ENCODE measurements at places on chromosomes 5 and 9.

GRCh38 chr5:172374783-172375182 is 79.5 kb downstream of the SH3PXD2B start:
- DNase-seq: no peak

DNA sequence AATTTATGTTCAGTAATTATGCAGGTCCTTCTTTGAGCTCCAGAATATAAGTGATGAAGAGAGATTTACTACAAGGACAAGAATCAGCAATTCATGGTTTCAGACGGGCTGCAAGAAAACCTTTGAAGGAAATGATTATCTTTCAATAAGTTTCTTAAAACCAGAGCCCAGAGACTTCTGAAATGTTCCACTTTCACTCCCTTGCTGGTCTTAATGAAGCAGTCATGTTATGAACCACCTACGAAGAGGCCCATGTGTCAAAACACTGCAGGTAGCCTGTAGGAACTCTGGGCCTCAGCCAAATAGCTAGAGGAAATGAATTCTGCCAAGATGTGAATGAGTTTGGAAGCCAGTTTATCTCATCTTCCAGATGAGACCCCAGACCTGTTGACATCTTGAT is 505.9 kb upstream of the MEF2C start:
- DNase-seq: no peak

DNA sequence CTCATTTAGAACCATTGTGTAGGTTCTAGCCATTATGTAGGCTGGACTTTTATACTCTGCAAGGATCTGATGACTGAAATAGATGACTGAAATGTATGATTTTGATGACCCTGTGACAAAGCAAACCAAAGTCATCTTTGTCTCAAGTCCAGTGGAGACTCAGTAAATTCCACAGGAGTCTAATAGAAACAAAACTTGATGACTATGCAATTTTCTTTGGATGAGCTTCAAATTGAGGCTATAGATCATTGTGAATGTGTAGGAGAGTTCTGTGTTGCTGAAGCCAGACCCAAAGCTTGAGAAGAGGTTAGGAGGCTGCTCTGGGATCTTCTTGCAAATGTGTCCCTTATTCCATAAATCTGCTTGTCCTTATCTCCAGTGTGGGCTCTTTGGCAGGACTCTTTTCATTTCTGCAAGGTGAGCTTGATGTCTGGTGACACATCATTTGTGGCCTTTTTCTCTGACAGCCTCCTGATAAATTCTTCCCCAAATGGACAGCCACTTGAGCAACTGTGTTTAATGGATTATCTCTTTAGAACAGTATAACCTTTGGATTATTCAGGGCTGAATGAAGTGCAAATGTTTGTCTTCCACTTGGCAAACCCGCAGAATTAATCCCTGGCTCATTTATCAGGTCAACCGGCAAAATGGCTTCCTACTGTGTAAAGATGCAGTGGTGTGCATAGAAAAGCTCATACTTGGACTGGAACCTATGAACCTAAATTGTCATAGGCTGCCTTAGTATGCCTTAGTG is 235.1 kb upstream of the ANKH start:
- DNase-seq: no peak

DNA sequence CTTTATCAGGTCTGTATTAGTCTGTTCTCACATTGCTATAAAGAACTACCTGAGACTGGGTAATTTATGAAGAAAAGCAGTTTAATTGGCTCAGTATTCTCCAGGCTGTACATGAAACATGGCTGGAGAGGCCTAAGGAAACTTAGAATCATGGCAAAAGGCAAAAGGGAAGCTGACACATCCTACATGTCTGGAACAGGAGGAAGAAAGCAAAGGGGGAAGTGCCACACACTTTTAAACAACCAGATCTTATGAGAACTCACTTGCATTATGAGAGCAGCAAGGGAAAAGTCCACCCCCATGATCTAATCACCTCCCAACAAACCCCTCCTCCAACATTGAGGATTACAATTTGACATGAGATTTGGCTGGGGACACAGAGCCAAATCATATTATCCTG is 132.1 kb downstream of the PCSK1 start:
- no peak for DNase-seq

GRCh38 chr5:96344678-96345577 is 88.1 kb downstream of the PCSK1 start:
- DNase-seq: no peak

- no peak for DNase-seq
These were observed 5.3 kb downstream of the NINJ1 start for GRCh38 chr9:93128715-93129224.

- no peak for DNase-seq
These were observed 57.5 kb downstream of the ZNF510 start for GRCh38 chr9:96720435-96720834.

- no peak for DNase-seq
These were observed 51.3 kb downstream of the SLC22A5 start for GRCh38 chr5:132420706-132421272.

DNA sequence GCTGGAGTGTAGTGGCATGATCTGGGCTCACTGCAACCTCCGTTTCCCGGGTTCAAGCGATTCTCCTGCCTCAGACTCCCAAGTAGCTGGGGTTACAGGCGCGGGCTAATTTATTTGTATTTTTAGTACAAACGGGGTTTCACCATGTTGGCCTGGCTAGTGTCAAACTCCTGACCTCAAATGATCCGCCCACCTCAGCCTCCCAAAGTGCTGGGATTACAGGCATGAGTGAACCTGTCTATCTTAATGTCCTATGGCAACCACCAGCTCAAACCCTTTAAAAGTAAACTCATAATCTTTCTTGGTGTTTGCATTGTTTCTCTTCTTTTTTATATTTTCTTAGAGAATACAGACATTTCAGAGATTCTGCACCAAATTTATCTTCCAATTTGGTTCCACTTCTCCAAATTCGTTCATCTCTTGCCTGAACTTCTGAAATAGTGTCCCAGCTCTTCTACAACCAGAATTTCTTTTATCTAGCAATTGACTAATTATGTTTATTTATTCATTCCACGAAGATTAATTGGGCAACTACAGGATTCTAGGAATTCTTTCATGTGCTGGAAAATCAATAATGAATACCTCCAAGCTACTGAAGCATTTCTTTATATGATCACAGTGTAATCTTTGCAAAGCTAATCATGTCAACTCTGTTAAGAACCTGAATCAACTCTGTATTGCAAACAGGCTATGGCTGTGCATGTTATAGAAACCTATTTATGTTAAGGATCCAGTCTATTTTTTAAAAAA is 60.0 kb upstream of the TYRP1 start:
- DNase-seq: no peak

GRCh38 chr5:153496835-153497234 is 6.4 kb downstream of the GRIA1 start:
- no peak for DNase-seq

GRCh38 chr5:43648499-43649124 is 45.6 kb downstream of the NNT start:
- no peak for DNase-seq

DNA sequence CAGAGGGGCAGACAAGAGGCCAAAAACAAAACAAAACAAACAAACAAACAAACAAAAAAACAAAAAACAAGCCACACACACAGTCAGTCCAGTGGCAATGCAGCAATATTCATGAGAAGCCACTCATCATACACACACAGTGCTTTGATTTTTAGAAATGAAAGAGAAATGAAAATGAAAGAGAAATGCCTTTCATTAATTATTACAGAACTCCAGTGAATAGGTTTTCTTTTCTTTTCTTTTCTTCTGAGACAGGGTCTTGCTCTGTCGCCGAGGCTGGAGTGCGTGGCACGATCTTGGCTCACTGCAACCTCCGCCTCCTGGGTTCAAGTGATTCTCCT is 36.9 kb downstream of the SPRY4 start:
- no peak for DNase-seq

GRCh38 chr9:14573319-14573718 is 119.9 kb downstream of the ZDHHC21 start:
- no peak for DNase-seq

GRCh38 chr5:169811023-169811422 is 169.3 kb downstream of the INSYN2B start:
- no peak for DNase-seq

DNA sequence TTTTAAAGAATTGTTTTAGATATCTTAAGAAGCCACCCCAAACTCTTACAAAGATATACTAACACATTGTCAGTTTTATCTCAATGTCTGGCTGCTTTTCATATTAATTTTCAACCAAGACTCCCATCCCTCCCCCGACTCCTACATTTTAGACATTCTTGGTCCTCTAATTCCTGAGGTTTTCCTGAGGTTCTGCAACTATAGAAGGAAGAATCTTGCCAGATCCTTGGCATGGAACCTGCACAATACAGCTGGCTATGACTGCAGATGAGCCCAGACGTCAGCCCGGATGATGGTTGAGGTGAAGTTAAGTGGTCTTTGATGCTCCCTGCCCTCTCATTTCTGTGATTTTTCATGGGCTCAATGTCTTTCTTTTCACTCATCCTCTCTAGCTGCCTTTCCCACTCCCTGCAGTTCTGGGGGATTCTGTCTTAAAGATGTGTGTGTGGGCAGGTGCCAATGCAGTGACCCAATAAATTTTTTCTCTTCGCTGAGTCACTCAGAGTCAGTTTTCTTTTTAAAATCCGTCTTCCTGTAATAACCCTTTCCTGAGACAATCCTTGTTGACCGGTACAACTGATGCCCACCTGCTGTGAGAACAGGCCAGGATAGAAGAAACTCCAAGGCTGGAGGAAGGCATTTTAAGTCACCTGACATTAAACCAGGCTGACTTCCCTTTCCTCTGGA is 237.8 kb upstream of the GAS1 start:
- no peak for DNase-seq

DNA sequence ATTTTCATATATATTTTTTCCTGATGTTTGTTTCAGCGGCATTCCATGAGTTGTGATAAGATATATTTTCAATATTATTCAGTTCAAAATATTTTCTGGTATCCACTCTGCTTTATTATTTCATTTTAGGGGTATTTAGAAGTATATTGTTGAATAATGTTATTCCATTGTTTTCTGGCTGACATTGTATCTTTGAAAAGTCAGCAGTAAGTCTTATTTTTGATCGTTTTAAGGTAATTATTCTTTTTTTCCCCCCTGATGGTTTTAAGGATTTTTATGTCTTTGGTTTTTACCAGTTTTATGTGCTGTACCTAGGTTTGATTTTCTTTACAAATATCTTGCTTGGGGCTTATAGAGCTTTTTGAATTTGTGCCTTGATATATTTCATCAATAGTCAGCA is 6.6 kb upstream of the GLRA1 start:
- no peak for DNase-seq

DNA sequence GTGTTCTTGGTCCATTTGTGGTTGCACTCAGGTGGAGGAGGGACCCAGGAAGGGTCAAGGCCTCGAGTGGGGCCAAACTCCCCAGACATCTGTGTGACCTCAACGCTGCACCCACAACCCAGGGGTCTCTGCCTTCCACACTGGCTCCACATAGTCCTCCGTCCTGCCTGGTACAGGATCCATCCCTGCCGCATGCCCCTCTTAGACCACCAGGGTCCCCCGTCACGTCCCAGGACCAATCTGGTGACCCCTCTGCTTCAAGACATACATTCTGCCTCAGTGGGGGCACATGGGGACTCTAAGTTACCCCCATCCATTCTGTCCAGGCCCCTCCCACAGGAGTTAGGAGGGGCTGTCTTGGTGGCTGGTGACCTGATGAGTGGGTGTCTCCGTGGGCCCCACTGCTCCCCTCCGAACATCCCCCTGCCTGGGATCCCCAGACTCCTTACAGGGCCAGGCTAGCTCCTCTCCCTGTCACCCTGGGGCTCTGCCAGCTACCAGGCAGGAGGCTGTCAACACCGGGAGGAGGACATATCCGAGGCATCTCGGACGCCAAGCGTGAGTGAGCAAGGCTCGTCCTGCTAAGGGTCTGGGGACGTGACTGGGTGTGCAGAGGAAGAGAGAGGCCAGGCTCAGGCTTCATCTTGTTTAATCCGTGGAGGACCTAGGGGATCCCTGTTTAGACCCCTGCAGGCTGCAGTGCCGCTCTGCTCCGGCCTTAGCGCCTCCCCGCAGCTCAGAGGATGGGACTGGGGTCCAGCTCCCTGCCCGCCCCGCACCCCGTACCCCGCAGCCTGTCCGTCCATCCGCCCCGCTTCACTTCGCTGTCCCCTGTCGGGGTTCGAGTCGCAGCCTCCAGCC is 32.3 kb downstream of the TSPAN17 start:
- DNase-seq: no peak

DNA sequence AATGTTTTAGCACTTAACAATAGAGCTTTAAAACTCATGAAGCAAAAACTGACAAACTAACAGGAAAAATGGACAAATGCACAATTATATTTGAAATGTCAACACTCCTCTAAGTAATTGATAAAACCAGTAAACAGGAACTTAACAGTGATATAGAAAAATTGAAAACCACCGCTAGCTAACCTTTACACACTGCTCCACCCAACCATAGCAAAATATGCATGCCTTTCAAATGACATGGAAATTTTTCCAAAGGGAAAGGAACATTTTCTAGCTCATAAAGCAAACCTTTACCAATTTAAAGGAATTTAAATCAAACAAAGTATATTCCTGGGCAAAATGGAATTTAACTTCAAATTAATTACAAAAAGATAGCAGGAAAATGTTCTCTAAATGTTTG is 109.2 kb downstream of the ADAMTS19 start:
- no peak for DNase-seq

DNA sequence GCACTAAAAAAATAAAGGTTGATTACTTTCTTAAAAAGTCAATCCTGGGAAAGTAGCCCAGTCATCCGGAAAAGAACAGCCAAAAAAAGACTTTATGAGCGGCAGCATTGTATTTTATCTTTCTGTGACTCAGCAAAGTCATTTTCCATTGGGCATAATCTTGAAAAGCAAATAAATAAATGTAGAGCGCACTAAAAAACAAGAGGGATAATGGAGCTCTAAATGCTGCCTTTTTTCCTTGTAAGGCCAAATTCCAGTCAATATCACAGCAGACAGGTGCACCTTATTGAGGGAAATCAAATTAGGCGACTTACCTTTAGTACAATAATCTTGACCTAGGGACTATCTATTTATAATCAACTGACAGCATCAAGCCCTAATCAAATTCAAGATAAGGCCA is 266.8 kb downstream of the MTRR start:
- no peak for DNase-seq

- DNase-seq: no peak
These were observed 7.4 kb upstream of the DCTN4 start for GRCh38 chr5:150766251-150766650.

DNA sequence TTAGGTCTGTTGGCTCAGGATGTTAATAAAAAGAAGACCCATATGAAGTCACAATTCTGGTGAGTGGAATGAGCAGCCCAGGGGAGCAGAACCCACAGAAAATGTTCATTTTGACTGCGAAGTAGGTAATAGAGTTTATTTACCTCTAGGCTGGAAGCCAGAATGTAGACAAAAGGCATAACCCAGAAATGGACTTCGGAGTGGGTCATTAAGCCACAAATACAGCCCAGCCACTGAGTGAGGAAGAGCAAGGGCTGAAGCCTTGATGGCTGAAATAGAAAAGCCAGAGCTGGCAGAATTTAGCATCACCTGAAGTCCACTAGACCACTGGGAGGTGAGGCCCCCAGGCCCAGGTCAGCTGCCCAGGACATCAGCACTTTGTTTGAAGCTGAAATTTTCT is 168.0 kb downstream of the NXNL2 start:
- no peak for DNase-seq
